ENCODE measurements at places on chromosomes 4 and X.

GRCh38 chr4:71411981-71412380, 73.2 kb downstream of the SLC4A4 start:
- no peak for DNase-seq

GRCh38 chr4:109816082-109816442, 500 bp downstream of the GAR1 start:
- peak; percentile 68 for DNase-seq

DNA sequence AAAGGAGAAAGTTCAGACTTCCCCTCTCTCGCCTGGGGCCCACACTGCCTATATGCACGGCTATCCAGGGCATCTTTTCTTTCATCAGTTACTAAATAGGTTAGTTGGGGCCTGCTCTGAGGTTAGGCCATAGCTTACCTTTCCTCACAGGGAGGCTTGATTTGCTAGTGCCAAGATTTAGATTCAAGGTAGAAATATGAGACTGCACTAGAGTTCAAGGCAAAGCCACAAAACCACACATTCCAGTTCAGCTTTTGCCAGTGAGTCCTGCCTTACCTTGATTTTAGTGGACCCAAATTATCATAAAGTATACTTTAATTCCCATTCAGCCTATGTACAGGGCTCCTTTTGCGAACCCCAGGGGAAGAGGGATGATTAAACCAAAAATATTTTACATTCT, 762.8 kb downstream of the PDHA2 start:
- no peak for DNase-seq

DNA sequence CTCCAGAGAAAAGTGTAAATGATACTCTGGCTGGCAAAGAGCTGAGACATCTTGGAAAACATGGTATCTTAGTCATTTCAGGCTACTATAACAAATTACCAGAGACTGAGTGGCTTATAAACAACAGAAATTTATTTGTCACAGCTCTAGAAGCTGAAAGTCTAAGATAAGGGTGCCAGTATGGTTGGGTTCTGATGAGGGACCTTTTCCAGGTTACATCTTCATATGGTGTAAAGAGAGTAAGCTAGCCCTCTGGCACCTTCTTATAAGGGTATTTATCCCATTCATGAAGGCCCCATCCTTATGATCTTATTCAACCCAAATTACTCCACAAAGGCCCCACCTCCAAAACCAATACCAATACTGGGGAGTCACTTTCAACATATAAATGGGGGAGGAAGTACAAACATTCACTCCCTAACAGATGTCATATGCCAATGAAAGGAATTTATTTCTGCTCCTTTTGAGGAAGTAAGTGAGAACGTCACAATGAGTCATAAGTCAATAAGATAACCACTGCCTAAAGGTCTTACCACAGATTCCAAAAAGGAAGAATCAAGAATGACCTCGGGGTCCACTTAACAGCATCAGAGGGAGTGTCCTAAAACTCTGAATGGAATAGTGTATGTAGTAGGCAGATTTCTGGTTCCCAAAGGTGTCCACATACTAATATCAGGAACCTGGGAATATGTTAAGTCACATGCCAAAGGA, 246.6 kb downstream of the OPHN1 start:
- DNase-seq: no peak

DNA sequence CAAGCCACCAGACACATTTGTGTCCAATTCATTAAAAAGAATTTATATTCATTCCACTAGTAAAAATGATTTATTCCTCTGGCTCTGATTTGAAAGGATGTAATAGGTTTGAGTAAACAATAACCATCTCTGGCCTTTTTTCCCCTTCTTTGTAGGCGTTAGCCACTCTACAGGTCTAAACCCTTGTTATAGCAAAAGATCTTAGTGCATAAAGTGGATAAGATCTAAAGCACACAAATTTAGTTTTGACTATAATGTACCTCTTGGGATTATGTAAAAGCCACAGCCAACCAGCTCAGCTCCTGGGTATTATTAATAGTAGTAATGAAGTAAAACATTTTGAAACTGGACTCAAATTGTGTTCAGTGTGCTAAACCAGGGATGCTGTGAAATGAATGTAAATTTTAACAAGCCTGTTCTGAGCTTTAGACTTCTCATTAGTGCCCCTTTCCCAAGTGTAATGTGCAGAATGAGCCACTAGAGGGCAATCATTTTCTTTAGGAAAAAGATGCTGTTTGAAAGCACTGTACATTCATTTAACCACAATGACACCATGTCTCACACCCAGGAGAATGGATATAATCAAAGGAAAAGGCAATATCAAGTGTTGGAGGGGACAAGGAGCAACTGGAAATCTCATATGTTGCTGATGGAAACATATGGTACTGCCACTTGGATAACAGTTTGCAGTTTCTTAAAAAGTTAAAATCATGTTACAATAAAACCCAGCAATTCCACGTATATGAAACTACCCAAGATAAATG, 69.7 kb downstream of the KLHL8 start:
- peak; percentile 47 for DNase-seq

GRCh38 chr4:40916218-40916555, 166.4 kb downstream of the NSUN7 start:
- DNase-seq: no peak
